ENCODE measurements at places on chromosomes 12 and 14.

- peak; percentile 66 for DNase-seq
Observed at GRCh38 chr12:111715279-111715678, 29.4 kb downstream of the ACAD10 start.

GRCh38 chr12:20560935-20561334 lies 134.2 kb upstream of the SLCO1C1 start:
- DNase-seq: no peak

GRCh38 chr12:93536111-93536765 lies 36.2 kb upstream of the SOCS2 start:
- DNase-seq: peak; percentile 20

DNA sequence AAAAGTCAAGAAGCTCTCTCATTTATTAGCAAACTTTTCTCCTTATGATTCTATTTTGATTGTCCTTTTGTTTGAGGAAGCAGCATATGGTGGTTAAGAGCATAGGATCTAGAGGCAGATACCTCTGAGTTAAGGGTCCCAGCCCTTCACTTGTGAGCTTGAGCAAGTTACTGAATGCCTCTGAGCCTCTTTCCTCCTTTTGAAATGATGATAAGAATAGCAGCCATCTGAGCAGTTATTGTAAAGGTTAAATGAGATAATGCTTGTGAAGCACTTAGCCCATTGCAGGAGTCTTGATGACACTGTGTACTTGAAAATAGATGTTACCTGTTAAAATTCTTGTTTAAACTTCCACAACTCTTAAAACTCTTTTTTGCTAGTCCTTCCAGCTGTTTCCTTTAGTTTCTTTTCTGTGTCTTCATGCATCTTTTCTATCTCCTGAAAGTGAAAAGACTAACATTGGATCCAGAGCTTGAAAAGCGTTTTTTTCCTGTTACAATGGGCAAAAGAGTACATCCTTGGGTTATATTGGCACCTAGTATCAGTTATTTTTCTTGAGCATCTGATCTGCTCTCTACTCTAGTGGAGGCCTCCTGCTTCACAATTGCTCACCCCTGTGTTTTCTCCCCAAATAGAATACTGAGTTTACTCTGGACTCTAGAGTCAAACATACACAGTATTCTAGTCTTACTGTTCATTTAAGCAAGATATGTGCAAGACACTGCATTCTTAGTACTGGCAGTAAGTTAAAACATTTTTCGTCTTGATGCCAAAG lies 3.1 kb downstream of the HIF1A start:
- DNase-seq: no peak

DNA sequence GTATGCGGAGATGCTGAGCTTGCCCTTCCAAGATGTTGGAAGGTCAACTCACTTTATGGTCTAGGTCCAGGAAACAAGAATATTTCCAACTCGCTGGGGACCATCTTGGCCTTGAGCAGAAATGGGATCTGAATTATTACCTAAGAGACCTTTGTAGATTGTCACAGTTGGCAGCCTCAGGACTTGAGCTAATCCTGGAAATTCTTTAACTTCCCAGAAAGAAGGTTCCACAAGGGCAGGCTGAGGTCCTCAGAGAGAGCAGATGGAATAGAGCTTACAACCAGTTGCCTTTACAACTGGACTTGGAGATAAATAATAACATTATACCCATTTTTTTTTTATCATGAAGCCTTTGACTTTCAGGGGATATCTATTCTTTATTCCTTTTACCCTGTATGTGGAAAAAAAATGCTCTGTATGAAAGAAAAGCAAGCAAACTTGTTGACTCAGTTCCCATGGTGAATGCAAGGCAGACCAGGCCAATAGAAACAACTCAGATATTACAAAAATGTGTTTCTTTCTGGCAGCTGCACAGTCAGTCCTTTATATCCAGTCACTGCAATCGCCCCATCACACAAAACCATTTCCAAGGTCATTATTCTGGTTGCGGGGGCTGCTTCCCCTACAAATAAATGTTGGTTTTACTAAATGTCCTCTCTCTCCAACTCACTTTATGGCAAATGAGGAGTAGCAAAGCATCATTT lies 401.4 kb downstream of the ZFP36L1 start:
- no peak for DNase-seq

GRCh38 chr14:71532790-71533189 lies 399.4 kb upstream of the RGS6 start:
- DNase-seq: no peak

DNA sequence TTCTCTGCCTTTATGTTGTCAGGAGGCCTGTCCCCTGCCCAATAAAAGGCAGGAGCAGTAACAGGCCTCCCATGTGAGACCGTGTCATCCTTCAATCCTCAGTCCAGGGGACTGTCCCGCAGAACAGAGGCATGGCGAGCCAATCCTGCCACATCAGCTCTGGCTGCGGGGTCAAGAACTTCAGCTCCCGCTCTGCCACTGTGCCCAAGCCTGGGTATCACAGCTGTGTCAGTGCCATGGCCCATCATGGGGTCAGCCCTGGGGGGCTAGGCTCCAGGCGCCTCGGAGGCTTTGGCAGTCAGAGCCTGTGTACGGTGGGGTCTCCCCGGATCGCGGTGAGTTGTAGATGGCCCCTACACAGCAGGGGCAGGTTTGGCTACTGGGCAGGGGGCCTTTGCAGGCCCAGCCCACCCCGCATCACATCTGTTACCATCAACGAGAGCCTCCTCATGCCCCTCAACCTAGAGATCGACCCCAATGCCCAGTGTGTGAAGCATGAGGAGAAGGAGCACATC lies 19.9 kb upstream of the KRT83 start:
- no peak for DNase-seq

GRCh38 chr12:70251226-70251625 lies 8.0 kb downstream of the CNOT2 start:
- no peak for DNase-seq

DNA sequence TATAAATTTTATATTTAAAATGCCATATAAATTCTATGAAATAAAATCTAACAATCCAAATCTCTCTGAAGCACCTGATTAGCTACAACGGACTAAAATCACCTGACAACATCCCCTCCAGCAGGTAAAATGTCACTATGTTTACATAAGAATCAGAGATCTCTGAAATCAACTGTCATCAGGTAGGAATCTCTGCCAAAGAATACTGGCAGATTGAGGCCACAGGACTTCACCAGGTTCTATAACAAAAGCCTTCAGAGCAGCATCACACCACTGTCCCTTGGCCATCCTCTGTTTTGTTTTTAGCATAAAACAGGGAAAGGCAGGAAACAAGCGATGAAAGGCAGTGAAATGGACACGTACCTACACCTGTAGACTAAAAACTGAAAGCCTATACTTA lies 22.1 kb downstream of the FGD6 start:
- DNase-seq: no peak

DNA sequence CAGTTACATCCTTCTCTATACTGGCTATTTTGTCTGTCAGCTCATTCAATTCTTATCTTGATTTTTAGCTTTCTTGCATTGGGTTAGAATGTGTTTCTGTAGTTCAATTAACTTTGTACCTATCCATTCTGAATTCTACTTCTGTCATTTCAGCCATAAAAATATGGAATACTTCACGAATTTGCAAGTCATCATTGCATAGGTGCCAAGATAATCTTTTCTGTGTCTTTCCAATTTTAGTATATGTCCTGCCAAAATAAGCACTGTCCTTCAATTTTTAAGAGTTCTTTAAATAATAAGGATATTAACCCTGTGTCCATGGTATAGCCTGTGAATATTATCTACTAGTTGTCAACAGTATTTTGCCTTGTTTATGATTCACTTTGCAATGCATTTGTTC lies 665.7 kb upstream of the MDGA2 start:
- DNase-seq: no peak
